ENCODE measurements at places on chromosomes 3 and 15.

DNA sequence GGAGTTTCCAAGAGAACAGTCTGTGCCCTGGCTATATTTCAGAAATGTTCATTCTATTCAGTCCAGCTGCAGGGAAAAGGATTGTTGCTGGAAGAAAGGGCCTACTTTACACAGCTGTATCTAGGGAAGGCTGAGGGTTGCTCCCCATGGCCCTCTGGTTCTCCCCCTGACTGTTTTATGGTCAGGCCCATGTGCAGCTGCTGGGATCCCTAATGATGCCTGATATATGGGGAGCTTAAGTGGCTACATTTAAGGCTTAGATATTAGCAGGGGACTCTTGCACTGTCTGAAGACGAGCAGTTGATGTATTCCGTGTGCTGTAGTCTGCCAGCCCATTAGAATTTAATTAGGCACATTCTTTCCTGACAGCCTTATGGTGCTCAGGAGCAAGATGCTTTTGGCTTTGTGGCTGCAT is 72.0 kb downstream of the FAM43A start:
- no peak for DNase-seq

GRCh38 chr3:110344487-110344886 is 727.1 kb upstream of the NECTIN3 start:
- DNase-seq = no peak

DNA sequence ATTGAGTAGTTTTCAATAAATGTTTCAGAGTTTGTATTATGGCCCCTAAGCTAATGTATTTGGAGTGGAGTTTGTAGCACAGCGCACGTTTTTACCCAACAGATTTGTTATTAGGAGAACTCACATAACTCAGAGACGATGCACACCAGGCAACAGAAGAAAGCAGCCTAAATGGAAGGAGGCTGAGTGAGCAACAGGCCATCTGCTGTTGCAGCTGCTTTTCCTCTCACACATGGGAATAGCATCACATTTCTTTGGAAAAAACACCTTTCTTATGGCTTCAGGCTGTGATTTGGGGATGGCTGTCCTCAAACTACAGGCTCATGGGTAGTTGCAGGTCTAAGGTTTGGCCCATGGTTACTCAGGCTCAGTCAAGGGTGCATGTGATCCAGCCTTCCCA is 469.3 kb upstream of the MCTP2 start:
- DNase-seq = no peak

DNA sequence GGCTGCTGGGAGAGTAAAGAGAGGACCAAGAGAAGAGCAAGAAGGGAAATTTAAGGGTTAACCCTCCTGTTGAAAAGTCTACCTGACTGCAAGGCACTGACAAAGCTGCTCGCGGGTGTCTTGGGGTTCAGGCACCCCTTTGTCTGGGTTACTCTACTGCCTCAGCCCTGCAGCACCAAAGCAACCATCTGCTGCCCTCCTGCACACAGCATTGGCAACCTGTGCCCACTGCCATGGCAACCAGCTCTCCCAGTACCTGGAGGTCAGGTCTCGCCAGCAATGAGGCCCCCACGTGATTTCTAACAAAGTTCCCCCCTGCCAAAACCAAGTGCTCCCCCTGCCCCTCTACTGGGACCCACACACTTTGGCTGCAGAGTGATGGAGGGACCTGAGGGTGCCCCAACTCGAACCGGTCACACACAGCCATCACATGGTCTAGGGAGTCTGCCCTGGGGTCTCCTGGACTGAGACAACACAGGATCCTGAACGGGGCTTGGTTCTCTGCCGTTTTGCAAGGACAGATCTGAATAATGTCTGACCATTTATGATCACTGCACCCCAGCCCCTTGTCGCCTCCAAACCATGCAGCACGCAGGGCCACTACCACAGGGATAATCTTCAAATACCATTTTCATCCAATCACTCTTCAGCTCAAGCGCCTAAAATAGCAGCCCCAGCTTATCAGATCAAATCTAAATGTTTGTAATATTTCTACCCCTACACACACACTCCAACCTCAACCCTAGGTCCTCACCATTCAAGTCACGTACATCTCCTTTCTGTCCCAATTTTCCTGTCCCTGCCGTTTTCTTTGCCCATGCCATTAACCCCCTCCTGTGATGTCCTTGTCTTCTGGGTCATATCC is 50.7 kb downstream of the ADCY5 start:
- no peak for DNase-seq

- no peak for DNase-seq
Observed at GRCh38 chr3:177037241-177037640, 160.0 kb downstream of the TBL1XR1 start.

DNA sequence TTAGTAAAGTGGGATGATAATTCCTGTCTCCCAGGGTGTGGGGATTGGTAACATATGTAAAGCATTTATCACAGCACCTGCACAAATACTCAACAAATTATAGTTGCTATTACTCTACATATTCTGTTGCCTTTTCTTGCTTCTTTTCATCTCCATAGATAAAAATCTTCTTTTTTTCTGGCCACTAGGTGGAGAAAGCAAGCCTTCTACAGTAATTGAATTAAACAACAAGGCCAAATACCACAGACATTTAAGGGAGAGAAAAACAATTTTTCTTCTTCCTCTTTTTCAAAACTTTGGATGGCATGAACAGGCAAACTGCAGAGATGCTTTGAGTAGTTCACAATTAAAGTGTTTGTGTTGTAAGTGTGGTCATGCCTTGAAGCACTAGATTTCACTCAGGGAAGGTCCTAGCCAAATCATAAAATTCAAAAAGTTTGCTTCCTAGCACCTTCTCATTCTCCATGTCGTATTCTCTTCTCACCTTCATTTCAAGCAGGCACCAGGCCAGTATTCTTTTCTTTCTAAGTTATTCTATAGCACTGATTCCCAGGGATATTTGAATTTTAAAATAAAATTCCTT is 493.4 kb upstream of the TGFBR2 start:
- DNase-seq = peak; percentile 46

- DNase-seq = no peak
Observed at GRCh38 chr3:159593927-159594605, 394.6 kb upstream of the IL12A start.

DNA sequence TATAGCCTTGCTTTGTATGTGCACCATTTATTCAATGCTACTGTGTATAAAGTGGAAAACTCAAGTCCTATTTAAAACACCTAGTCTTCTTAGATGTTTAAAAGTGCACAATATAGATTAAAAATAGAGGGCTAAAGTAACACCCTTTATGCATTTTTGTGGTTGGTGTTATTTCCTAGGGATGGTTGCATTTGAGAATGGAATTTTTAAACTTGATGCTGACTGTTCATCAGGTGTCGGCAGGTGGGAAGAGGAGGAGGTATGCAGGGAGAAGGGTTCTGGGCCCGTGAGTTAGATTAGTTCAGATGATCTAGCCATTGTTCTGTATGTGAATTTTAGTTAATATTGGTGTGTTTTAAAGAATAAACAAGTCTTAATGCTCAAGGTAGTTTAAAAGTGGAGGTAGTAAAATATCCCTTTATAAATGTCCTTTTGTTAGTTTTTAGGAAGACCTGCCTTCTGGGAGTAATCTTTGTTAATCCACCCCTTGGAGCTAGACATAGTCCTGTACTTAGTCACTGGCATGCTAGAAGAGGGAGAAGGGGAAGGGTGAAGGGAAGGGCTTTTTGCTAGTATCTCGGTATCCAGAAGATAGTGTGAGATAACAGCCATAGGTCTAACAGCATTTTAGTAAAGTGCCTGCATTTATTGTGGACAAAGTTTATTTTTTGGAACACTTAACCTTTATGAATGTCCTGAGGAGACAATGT is 8.1 kb upstream of the SRPRB start:
- DNase-seq = no peak
